NB4 (cell line): ENCODE measurements at places on chromosomes 7 and 10.

DNA sequence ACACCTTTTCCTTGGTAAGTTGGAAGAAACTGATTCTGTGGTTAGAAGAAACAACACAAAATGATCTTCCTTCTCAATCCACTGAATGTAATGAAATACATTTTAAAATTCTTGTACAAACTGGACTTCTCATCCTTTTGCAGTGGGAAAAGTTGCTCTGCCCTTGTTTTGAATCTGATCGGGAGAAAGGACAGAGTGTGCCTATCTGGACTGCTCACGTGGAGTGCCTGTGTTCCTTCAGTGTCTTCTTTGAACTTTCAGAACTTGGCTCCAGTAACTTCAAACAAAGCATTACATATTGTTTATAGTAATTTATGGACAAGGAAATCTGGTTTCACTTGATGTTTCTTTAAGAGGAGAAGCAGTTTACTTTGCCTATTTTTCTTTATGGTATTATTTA lies 17.1 kb downstream of the SLC26A3 start:
- no peak for DNase-seq

- DNase-seq = no peak
Measured at GRCh38 chr10:110404413-110404812, 93.3 kb upstream of the DUSP5 start.

- DNase-seq = no peak
Measured at GRCh38 chr10:132632091-132632561, 94.5 kb downstream of the INPP5A start.

- no peak for DNase-seq
Measured at GRCh38 chr10:80829151-80829550, 291.4 kb downstream of the SH2D4B start.

- DNase-seq = peak; percentile 48
Measured at GRCh38 chr10:5440206-5440605, 27.8 kb downstream of the NET1 start.

DNA sequence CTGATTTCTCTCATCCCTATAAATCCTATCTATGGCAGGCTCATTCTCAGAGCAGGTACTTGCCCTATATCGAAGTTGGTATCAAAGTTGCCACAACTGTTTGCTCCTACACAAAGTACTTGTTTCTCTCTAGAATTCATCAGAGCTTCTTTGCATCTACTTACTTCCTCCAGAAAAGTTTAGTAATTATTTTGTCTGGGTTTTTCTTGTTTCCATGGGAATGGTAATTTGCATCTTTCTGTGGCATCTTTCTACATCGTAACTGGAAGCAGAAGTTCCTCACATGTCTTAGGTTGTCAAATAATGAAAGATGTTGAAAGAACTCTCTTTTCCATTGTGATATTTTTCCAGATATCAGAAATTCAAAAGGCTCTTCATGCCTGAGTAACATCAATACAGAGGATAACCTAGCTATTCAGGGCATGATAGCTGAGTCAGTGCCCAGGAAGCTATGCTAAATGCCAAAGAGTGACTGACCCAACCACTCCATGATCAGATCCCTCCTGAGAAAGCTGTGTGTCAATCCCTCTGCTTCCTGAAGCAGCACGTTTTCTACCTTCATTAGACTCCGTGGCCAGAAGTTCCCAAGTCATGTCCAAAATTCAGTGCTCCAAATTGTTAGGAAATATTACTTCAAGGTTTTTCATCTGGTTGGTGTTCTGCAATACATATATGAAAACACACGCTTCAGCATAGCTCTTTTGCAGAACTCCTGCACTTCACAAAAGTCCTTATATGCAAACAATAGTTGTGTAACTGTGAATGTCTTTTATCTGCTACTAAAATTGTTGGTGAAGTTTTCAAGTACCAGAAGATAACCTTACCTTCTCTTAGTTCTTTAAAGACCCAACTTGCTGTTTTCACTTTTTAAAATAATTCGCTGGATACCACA lies 216.5 kb downstream of the VTI1A start:
- no peak for DNase-seq

GRCh38 chr10:85293483-85293882 lies 965.1 kb downstream of the CCSER2 start:
- DNase-seq = no peak

GRCh38 chr7:78370936-78371335 lies 572.4 kb downstream of the PHTF2 start:
- DNase-seq = no peak

DNA sequence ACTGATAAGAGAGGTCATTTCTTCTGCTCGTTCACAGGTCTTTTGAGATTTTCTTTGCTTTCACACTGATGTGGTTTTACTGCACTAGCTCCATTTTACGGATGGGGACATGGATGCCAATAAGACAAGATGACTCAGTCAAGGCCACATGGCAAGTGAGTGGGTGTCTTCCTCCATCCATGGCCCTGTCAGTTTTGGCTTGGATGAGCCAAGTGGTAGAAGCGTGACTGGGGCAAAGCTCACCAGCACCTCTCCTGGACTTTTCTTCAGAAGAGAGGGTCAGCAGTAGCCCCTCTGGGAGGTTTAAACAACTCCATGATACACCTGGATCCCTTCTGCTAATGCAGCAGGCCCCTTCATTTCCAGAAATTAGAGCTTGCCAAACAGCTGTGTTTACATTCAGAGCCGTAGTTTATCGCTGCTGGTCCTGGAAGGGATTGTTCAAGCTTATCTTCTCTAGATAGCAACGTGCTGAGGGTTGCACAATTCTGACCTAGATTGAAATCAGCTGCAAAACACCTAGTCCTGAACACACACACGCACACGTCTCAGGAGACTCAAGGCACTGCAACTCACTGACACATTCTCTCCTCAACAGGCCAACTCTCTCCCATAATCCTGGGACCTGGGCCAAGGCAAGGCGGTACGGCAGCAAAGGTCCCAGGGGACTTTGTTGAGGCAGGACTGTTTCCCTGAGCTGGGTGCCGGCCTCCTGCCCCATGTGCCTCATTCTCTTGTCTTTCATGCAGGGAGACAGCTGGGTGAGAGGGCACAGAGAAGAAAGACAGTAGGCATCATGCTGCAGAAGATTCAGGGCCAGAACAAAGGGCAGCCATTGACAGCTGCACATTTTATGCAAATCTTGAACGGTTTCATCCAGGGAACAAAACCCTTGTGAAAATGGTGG lies 14.2 kb upstream of the PDCD4 start:
- peak; percentile 91 for DNase-seq

DNA sequence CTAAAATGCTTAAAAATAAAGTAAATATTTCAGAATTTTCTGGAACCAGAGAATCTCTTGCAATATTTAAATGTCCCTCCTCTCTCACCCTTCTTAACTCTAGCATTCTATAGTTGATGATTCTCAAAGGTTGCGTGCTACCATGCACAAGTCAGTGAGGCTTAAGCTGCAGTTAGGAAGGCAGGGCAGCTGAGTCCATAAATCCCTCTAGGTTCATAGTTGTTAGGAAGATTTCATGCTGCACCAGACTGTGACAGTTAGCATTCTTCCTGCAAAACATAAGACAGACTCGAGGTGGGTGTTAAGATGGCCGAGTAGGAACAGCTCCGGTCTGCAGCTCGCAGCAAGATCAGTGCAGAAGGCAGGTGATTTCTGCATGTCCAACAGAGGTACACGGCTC lies 70.6 kb downstream of the MET start:
- DNase-seq = no peak

- DNase-seq = no peak
Measured at GRCh38 chr7:7434329-7434728, 101.3 kb downstream of the COL28A1 start.

GRCh38 chr10:62861507-62861906 lies 45.3 kb upstream of the EGR2 start:
- DNase-seq = peak; percentile 63

GRCh38 chr10:93851169-93851568 lies 42.6 kb upstream of the SLC35G1 start:
- no peak for DNase-seq

DNA sequence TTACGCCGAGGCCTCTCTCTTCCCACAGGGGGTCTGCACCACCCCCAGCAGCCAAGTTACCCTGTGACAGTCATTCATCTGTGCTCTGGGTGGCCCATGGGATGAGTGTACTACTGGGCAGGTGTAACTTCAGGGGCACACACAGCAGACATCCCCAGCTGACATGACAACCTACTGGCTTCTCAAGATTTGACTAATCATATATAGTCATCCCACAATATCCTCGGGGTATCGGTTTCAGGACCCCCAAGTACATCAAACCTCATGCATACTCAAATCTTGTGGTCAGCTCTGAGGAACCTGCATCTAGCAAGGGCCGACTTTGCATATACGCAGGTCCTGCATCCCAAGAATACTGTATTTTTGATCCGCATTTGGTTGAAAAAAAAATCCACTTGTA lies 336.9 kb upstream of the C7orf33 start:
- DNase-seq = no peak

DNA sequence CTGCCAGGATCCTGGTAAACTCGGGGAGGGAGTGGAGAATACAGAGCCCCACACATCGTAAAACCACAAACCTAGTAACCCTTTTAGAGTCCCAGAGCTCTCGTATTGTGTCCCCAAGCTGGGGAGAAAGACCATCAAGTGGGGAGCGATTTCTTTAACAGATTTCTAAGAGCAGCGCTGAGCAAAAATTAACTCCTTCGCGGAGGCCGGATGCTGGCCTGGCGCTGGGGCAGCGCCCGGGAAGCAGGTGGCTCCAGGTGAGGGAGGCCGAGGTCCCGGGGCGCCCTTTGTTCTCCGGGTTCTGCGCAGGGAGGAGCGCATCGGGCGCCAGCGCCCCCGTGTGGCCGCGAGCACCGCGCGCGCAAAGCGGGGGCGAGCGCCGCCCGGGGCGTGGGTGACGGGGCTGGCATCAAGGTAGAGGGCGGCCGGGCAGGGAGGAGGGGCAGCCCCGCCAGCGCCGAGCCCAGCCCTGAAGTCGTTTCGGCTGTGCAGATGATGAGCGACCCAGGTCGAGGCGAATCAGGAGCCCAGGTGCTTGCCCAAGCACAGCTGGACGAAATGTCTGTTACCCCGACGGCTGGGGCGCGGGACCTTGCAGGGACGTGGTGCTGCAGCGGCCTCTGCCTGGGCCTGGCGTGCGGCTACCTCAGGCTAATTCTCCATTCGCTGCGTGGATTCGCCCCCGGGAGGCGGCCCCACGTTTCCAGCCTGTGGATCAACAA lies 10.4 kb upstream of the FGFR2 start:
- peak; percentile 24 for DNase-seq

DNA sequence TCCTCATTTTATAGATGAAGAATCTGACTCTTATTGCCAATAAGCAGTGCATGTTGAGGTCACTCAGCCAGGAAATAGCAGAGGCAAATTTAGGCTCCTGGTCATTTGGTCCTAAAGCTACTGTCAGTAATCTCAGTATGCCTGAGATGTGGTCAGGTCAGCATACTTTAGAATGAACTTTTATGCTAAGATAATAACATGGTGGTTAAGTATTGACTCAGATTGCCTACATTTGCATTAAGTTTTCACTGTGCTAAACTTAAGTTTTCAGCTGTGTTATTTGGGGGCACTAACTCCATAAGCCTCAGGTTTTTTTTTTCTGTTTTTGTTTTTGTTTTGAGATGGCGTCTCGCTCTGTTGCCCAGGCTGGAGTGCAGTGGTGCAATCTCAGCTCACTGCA lies 35.9 kb upstream of the CCSER2 start:
- DNase-seq = no peak

- DNase-seq = no peak
Measured at GRCh38 chr7:80884511-80885195, 34.2 kb downstream of the SEMA3C start.

GRCh38 chr7:44062903-44063295 lies 2.5 kb downstream of the PGAM2 start:
- no peak for DNase-seq
